RPMI7951 (cell line): ENCODE measurements at places on chromosomes 3 and 15.
A peak's percentile ranks its signal among the peaks of the same experiment; 100 is the strongest.

- peak; percentile 92 for DNase-seq
These were observed 93.1 kb downstream of the FRMD5 start for GRCh38 chr15:44101944-44102343.

DNA sequence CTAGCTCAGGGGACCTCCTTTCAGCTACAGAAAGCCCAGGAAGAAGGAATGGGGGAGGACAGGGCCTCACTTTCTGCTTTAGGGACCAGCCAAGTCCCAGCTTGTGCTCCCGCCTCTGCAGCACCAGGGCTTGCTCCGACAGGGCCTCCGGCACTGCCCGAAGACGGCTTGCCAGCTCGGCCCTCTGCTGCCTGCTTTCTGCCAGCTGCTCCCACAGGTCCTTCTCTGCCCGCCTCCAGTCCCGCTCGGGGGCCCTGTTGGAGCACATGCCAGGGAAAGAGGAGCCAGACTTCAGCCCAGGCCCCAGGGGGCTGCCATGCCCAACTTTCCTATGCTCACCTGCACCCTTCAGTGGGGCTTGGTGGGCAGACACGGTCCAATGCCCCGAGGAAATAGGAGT, 4.3 kb upstream of the CLK3 start:
- DNase-seq = no peak

- DNase-seq = no peak
These were observed 442.7 kb downstream of the OCA2 start for GRCh38 chr15:27656296-27656987.

- DNase-seq = no peak
These were observed 36.7 kb downstream of the ZPLD1 start for GRCh38 chr3:102471491-102471890.

- DNase-seq = peak; percentile 94
These were observed 102.1 kb downstream of the DUT start for GRCh38 chr15:48433226-48433886.

- DNase-seq = no peak
These were observed 4.0 kb upstream of the ALG1L2 start for GRCh38 chr3:130077636-130078035.

- no peak for DNase-seq
These were observed 27.5 kb downstream of the NR1I2 start for GRCh38 chr3:119809249-119810017.

- DNase-seq = no peak
These were observed 195.7 kb downstream of the OCA2 start for GRCh38 chr15:27903405-27903804.

DNA sequence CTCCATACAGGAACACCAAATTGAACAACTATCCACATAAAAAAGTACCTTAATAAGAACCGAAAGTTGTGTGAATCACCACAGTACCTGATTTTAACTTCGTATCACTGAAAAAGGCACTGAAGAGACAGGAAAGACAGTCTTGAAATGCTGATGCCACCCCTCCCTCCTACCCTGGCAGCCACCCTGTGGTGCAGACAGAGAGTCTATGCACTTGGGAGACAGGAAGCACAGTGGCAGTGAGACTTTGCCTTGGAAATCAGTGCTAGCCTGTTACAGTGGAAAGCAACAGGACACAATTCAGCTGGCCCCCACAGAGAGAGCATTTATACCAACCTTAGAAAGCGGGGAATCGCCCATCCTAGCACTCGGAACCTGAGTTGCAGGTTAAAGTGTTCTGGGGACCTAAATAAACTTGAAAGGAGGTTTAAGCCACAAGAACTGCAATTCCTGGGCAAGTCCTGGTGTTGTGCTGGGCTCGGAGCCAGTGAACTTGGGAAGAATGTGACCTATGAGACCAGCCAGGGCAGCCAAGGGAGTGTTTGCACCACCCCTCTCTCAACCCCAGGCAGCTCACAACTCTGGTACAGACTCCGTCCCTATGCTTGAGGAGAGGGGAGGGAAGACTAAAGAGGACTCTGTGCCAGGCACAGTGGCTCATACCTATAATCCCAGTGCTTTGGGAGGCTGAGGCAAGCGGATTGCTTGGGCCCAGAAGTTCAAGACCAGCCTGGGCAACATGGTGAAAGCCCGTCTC, 240.1 kb downstream of the ISL2 start:
- peak; percentile 19 for DNase-seq
